ENCODE measurements at places on chromosomes 7 and 10.

DNA sequence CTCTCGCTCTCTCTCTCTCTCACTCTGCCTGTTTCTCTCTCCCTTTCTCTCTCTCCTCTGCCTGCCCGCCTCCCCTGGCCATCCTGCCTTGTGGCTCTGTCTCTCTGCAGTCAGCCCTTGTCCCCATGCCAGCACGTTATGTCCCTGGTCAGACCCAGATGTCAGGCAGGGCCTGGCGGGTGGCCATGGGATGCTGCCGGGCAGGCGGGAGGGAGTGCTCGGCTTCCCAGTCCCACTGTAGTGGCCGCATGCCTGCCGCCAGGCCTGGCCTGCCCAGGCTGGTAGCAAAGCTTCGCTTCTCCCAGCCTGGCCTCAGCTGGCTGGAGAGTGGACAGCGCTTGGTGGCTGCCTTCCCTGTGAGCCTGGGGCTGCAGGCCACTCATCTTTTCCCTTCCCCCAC is 121.5 kb upstream of the ZNF716 start:
- DNase-seq, result no peak

- DNase-seq, result no peak
Measured at GRCh38 chr10:32241946-32242345, 105.0 kb downstream of the EPC1 start.

DNA sequence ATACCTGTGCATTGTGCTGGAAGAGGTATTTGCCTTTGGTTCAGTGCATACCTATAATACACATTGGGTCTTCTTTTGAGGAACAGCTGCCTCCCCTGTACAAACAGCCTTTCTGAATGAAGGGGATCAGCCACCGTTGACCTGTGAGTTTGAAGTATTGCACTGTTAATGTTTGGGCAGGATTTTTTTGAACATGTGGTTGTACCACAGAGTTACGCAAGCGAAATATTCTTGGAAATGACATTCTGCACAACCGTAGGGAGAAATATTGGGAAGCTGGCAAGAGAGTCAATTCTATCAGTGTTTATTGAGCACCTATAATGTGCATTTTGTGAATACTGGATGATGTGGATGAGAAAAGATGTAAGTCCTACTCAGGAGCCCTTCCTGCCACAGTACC is 270.6 kb downstream of the AUTS2 start:
- no peak for DNase-seq

DNA sequence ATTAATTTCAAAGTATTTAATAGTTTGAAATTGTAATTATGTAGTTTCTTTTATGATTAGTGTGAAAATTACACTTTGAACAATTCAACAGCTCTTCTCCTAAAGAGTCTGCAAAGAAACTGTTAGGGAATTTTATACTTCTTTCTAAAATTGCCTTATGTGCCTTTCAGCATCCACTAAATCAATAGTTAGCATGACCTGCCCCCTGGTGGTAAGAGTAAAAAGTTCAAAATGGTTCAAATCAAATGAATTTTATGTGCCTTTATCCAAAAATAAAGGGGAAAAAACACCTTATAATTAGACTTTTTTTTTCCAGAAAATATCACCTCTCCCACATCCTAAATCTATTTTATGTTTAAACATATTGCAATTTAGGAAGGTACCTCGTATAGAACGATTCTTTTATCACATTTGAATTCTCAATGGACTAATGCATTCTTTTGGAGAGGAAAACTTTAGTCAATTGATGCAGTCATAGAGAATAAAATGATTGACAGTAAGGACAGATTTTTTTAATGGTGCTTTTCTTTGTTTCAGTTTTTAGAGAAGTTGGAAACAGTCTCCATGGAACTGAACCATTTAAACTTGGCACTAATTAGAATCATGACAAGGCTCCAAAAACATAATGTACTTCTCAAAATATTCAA is 163.7 kb downstream of the SEMA3D start:
- no peak for DNase-seq

DNA sequence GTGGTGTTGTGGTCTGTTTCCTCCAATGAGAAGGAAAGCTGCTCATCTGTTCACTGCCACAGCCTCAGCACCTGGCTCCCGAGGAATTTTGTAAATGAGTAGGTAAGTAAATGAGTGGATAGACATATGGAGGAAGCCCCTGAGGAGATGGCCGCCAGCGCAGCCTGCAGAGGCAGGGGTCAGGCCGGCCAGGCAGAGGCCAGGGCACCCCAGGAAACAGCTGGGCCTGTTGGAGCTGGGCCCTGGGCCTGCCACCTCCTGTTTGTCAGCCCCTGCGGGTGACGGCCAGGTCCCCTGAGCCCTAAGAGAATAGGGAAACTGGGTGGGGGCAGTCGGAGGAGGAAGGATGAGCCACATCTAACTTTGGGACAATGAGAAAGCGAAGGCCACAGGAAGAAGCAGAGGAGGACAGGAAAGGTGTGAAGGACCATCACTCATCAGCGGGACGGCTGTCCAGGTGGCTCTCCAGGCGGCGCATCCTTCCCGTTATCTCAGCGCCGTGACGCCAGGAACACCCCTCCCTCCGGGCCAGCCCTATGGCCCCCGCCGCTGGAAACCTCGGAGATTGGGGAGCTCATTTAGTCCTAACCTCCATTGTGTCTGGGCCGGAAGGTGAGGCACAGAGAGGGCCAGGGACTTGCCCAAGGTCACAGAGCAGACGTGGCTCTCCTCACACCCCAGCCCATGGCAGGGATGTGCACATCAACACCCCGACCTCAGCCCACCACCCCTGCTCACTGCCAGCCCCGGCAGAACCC is 142.3 kb upstream of the UNC5B start:
- DNase-seq, result no peak

GRCh38 chr10:69220041-69220451 is at the start of gene HKDC1:
Gene HKDC1, plus strand, starts transcription at chr10:69220332. Its CDS starts 104 bp downstream, at chr10:69220436.
- DNase-seq, result no peak

DNA sequence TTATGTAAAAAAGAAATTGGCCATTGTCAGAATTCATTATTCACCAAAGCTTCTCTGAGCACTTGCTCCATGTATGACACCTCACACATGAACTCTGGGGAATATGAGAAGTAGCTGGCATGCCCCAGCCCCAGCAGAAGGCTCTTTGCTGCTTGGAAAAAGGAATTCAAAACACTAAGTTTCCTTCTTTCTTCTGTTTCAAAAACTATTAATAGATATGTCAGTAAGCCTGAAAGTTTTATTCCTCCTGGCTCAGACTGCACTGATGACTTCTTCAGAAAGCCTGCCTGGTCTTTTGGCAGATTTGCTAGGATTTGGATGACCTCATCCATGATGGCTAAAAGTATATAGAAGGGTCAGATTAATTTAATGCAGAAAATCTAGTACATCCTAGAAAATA is 511.0 kb downstream of the GFRA1 start:
- DNase-seq, result no peak

GRCh38 chr7:2002561-2003450 is 229.9 kb downstream of the MAD1L1 start:
- DNase-seq, result no peak

- no peak for DNase-seq
Measured at GRCh38 chr7:127935847-127936376, 95.3 kb downstream of the LRRC4 start.

DNA sequence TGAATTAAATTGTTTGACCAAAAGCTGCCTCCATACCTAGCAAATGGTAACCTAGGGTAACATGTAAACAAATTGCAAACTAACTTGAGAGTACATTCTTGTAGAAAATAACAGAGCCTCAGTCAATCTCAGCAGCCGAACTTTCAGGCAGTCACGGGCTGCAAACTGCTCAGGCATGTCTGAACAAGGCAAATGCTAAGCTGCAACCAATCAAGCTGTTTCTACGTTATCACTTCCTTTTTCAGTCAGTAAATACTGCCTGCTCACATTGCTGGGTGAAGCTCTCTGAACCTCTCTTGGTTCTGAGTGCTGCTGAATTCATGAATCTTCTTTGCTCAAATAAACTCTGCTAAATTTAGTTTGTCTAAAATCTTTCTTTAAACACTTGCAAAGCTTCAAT is 1212.4 kb downstream of the SORCS1 start:
- DNase-seq, result no peak
